ENCODE measurements at places on chromosomes 2 and 18.
A peak's percentile ranks its signal among the peaks of the same experiment; 100 is the strongest.

GRCh38 chr2:26650713-26651469 lies 9.7 kb upstream of the CIB4 start:
- DNase-seq = no peak

DNA sequence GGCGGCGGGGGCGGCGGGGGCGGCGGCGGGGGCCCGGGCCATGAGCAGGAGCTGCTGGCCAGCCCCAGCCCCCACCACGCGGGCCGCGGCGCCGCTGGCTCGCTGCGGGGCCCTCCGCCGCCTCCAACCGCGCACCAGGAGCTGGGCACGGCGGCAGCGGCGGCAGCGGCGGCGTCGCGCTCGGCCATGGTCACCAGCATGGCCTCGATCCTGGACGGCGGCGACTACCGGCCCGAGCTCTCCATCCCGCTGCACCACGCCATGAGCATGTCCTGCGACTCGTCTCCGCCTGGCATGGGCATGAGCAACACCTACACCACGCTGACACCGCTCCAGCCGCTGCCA lies 644 bp downstream of the ONECUT2 start:
- no peak for DNase-seq

DNA sequence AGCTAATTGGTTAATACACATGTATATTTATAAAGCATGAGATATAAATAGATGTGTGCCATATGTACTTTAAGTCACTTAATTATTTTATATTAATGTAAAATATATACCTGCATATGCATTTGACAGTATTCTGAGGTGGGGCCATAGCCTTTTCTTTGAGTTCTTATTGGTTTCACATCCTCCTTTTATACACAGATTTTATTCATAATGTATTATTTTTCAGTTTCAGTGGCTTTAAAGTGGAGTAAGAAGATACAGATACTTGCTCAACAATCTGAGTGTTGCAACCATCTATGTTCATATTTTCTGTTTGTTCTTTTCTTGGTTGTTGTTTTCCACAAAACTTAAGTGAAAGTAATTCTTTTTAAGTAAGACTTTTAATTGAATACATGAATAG lies 436.5 kb downstream of the RND3 start:
- DNase-seq = no peak

DNA sequence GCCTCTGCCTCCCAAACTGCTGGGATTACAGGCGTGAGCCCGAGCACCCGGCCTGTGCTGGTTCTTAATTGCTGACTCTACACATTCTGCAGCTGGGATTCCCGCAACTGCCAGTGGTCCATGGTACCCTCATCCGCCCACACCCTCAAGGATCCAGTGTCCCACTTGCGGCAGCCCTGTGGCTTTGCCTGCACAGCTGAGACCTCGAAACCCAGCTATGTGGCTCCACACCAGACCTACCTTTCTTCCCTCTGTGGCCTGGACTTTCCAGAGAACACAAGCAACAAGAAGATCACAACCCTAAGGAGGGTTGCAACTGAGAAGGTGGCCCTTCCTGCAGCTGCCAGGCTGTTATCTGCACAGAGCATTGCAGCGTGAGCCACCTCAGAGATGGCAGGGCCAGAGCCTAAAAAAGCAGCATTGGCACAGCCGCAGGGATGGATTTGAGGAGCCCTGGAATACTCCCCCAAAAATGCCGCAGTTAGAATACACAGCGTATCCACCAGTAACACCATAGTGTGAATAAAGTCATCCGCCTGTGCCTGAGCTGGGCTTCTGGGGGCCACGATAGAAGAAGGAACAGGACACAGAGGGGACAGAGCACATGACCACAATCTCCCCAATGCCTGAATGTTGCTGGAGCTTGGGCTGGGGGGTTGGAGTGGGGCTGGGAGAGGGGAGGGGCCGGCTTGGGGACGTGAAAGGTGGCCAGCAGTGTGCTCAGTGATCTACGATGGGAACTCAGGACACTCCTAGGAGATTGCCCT lies 1.9 kb downstream of the GPR55 start:
- DNase-seq = no peak

GRCh38 chr18:40058811-40059570 lies 1896.0 kb upstream of the PIK3C3 start:
- no peak for DNase-seq

DNA sequence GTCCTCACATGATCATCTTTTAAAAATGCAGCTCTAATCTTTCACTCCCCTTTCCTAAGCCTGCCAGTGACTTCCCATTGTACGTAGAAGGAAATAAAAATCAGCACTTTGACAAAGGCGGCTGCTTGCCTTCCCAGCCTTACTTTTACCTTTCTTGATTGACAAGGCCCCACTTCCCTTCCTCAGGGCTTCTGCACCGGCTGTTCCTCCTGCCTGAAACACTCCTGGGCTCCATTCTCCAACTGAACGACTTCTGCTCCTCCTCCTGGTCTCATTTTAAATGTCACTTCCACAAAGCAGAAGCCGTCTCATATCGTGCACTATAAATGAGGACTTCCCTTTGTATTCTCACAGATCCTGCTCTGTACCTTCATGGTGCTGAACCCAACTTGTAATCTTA lies 56.1 kb downstream of the OSBPL6 start:
- no peak for DNase-seq

GRCh38 chr2:165161510-165161909 lies 42.3 kb downstream of the SCN3A start:
- no peak for DNase-seq

DNA sequence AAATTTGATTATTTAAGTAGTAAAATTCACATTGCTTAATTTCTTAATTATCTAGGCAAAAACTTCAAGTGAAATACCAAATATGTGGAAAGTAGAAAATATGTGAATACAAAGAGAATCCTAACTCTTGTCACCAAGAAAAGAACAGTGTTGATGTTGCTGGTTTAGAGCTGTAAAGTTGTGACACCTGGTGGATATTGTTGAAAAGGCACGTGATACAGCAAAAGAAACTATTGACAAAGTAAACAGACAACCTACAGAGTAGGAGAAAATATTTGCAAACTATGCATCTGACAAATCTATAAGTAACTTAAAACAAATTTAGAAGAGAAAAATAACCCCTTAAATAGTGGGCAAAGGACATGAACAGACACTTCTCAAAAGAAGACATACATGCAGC lies 25.6 kb upstream of the ZC3H15 start:
- no peak for DNase-seq

GRCh38 chr18:26568926-26569665 lies 20.7 kb upstream of the KCTD1 start:
- no peak for DNase-seq

DNA sequence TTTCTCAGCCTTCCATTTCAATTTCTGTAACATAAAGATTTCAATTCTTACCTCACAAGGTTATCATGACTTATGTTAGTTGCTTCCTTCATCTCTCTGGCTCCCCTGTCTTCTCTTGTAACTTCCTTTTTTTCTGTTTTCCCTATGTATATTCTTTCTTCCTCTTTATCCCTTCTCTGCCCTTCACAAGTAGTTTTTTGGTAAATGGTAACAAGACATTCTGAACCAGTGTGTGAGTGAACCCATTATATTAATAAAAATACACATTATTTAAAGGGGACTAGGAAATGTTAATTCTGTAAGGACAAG lies 8.4 kb downstream of the ACSL3 start:
- no peak for DNase-seq

- peak; percentile 92 for DNase-seq
These were observed 395.6 kb upstream of the HS6ST1 start for GRCh38 chr2:128714285-128714684.

- DNase-seq = no peak
These were observed 261.3 kb downstream of the SOX11 start for GRCh38 chr2:5953525-5953924.

- DNase-seq = no peak
These were observed 434.7 kb upstream of the SETBP1 start for GRCh38 chr18:44246001-44246400.

- DNase-seq = no peak
These were observed 4.6 kb upstream of the RNF181 start for GRCh38 chr2:85590950-85591349.

- DNase-seq = no peak
These were observed 165.3 kb downstream of the ATAD2B start for GRCh38 chr2:23761638-23762037.

DNA sequence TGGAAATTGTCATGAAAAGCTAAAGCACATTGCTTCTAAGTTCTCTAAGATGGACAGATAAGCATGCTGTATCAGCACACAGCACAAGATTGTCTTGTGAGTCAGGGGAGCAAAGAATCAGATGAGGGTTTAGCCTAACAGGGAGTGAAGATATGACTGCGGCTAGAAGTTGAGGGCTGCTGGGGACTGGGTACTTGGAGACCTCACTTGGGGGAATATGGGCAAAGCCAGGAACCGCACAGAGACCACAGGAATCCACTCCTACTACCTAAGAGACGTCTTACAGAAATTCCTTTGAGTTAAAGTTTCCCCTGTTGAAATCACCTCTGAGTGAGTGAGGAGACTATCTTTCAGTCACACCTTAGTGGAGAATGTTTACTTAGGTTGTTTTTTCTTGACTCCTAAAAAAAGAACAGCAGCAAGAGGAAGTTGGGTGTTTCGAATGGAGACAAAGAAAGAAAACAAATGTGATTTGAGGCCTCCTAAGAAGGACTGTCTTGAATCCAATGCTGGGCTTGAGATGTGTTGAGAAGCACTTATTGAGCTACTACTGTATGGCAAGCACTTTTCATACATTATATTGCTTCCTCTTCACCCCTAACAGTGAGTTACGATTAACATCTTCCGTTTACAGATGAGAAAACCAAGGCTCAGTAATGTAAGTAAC lies 100.7 kb downstream of the ANKRD44 start:
- peak; percentile 45 for DNase-seq

- no peak for DNase-seq
These were observed 3.7 kb upstream of the IL1RN start for GRCh38 chr2:113123726-113124125.

DNA sequence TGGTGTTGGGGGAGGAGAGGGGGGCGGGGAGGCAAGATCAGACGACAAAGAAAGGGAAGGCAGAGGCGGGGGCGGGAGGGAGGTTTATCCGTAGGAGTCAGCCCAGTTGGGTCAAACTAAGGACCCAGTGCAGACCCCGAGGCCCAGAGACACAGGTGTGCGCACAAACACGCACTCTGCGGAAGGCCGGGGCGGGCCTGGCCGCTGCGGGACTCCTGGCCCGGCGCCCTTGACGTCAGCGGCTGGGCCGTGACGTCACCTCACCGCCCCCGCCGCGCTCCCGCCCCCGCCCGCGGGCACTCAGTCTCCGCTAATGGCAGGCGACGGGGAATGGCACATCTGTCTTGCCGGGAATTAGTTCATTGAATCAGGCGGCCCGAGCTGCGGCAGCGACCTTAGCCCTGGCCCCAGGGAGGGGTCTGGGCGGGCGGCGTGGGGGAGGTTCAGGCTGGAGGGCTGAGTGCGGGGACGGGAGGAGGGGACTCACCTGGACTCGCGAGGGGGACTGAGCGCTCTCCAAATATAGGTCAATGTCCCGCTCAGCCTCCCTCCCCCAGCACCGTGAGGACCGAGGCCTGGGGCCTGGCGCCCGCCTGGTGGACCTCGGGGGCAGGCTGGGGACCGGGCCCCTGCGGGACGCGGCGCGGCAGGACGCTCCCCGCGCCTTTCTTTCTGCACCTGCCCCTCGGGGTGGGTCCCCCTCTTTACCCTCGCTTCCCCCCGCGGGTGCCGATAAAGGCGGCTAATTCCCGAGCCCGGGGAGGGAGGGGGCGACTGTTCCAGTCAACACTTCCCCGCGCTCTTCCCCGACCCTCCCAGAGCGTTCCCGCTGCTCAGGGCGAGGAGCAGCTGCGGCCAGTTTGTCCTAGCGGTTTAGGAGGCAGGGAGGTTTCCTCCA lies 15.5 kb upstream of the ECEL1 start:
- no peak for DNase-seq

DNA sequence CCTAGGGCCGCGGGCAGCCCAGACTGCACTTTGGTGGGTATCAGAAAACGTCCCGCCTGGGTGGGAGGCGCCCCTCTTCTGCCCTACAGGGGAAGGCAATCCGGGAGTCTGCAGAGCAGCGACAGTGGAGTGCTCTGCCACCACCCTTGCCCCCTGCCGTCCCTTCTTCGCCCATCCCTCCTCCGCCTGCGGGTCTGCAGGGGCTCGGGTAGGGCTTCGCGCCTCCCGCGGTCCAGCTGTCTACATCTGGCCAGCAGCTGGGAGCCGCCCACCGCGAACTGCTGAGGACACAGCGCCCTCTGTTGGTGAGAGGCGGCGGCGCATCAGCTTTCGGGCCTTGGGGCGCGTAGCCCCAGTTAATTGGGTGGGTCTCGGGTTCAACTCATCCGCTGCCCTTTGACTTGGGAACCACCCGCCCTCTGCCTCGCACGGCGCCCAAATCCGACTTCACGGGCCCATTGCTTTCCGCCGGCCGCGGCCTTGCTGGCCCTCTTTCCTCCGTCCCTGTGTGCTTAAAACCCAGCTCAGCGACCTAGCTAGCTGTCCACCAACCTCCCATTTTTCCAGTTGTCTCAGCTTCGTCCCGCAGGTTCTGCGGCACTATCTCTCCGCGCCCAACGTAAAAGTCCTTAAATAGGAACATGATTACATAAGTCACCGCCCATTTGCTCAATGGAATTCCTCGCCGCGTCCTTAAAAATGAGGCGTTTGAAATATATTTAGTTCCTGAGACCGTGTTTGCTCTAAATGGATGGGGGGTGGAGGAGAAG lies 17.6 kb downstream of the WNT10A start:
- DNase-seq = peak; percentile 32

GRCh38 chr2:102112692-102113665 lies 29.6 kb upstream of the IL1R1 start:
- no peak for DNase-seq

DNA sequence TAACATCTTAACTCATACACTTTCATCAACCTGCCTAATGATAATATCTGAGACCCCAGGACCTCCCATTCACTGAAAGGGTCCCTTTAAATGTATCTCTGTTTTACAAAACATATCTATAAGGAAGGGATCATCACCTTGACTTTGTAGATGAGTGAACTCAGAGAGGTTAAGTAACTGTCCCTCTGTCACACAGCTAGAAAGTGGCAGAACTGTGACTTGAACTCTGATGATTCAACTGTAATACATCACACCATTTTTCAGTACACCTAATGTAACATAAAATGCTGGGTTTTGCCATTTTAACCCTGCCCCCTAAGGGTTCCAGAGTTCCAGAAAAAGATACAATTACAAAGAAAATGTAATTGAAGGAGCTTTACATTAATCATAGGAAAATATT lies 234.6 kb downstream of the ZEB2 start:
- DNase-seq = no peak

DNA sequence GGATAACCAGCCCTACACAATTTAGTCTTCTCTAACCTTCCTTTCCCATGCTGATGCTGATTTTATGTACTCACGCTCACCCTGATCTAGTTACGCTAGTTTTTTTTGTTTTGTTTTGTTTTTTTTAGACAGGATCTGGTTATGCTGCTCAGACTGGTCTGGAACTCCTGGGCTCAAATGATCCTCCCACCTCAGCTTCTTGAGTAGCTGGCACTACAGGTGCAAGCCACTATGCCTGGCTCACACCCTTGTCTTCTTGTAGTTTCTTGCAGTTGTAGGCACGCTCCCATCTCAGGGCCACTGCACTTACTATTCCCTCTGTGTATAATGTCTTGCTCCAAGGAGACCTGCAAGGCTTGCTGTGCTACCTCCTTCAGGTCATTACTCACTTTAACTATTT lies 6.2 kb downstream of the PELI1 start:
- DNase-seq = no peak

GRCh38 chr2:85588236-85588635 lies 4.0 kb downstream of the VAMP5 start:
- no peak for DNase-seq
